ENCODE measurements at places on chromosomes 16 and 17. TPM values are rescaled to one million over a fixed set of nuclear protein-coding genes. Genes with fewer than 3 reads are reported as not detected.
A peak's percentile ranks its signal among the peaks of the same experiment; 100 is the strongest.

KRT33B gene
- polyA plus RNA-seq, result not detected

ACSM2B gene
- polyA plus RNA-seq, result 0.03 TPM

VTN gene
- polyA plus RNA-seq, result 0.45 TPM

TBC1D3I gene
- polyA plus RNA-seq, result not detected

GALK1 gene
- polyA plus RNA-seq, result 14.4 TPM

KRTAP2-3 gene
- not detected for polyA plus RNA-seq

CTRB1 gene
- polyA plus RNA-seq, result not detected

ZNF385C gene
- 0.42 TPM for polyA plus RNA-seq

DUS1L gene
- 68.5 TPM for polyA plus RNA-seq

CDRT15L2 gene
- not detected for polyA plus RNA-seq

DNA sequence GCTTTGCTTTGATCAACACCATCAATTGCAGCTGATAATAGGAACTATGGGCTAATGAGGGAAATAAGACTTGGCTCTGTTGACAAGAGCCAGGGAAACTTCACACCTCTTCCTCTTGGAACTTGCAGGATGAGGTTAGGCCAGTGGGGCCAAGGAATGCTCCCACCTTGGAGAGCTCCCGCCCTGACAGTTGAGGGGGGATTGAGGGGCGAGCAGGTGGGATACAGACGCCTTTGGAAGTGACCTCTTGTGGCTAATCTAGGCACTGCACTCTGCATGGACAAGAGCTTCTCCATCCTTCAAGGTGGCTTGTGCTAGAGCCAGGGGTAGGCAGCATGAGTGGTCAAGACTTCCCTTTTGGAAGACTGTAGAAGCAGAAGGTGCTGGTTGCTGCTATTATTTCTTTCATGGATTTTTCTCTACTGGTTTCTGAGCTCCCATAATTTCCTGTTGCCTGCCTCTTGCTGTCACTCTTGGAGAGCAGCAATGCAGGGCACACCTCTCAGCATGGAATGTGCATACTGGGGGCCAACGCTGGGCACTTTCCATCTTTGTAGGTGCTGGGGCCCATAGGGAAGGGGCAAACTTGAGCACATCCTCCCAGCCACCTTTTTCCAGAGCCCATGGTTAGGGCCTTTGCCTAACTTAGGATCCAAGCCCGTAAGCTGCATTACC, 2.3 kb upstream of the PHF12 start:
- DNase-seq, result peak; percentile 75

- DNase-seq, result no peak
Measured at GRCh38 chr17:34624767-34625383, 45.5 kb downstream of the TMEM132E start.

DNA sequence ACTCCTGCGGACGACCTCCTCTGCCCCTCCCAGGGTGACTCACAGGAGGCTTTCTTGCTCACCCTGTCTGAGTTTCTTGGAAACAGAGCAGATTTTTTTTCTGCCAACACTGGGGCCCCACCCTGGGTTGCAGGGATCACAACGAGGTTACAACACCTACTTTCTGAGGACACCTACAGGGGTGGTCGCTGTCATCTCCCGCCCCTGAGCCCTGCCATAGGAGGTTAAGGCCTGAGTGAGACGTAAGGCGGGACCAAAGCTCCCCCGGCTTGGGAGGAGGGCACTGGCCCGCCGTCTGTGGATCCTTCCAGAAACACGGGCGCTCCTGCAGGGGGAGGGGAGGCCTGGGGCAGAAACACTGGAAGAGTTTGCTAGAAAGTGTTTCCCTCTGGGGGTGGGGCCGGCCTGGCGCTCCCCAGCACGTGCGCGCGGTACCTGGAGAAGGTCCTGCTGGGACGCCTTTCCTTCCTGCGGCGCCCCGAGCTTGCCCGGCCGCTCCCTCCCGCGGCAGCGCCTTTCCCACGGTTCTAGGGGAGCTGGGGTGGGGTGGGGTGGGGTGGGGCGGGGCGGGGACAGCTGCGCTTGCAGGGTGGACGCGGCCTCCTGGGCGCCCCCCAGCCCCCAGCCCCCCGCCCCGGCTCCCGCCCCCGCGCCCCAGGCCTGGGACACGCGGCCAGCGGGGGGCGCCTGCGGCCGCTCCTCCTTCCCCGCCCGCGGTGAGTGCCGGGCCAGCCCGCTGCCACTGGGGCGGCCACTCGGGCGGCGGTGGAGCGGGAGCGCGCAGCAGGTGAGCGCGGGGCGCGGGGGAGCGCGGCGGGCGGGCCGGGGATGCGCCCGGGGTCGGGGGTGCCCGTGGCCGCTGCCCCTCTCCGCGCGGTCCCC, 20.7 kb upstream of the ADCY7 start:
- DNase-seq, result no peak

- no peak for DNase-seq
Measured at GRCh38 chr16:2692948-2693651, 10.8 kb downstream of the KCTD5 start.

GRCh38 chr16:70597135-70597835, 49.1 kb upstream of the IL34 start:
- DNase-seq, result peak; percentile 10

DNA sequence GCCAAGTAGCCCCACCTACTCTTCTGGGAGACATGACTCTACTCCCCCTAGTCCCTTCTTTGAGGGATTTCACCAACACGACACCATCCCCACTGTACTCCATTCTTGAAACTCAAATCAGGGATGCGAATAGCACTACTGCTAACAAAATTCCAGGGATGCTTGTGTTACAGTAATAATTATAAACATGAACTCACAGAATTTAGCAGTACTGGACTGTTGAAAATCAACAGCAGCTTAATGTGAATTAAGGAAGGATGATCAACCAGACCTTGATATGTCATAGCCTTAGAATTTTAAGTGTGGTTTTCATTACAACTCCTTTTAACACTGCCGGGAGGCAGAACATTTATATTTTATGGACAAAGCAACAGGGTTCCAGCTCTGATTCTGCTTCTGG, 37.9 kb downstream of the AMFR start:
- no peak for DNase-seq

DNA sequence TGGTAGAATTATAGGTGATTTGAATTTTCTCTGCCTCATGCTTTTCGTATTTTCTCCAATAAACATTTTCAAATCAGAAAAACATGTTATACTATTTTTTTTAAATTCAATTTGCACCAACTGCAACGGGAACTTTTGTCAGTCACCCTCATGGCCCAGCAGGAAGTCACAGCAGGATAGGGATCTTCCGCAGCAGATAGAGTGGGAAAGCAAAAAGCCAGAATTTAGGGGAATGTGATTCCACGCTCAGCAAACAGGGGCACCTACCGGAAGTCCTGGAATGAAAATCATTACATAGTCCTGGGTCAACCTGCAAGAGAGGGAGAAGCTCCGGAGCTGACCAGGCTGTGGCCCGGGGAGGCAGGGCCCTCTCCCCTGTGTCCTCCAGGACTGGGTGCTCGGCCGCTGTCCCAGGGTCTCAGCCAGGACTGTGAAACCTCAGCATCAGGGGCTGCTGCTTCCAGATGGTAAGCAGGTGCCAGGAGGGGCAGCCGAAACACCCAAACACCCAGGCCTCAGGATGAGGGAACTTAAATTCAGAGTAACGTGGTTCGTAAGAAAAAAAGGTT, 3.9 kb downstream of the SLC47A2 start:
- DNase-seq, result no peak

GRCh38 chr17:7262192-7262934, at the start of gene CLDN7:
CLDN7 (minus strand) TSS chr17:7262478; CDS start chr17:7262043, 435 bp downstream.
- no peak for DNase-seq

- DNase-seq, result no peak
Measured at GRCh38 chr16:56828647-56829046, 36.4 kb upstream of the SLC12A3 start.

GRCh38 chr17:32656886-32657285, 170.1 kb downstream of the CDK5R1 start:
- DNase-seq, result no peak

- DNase-seq, result no peak
Measured at GRCh38 chr17:65888649-65889048, 303.3 kb downstream of the CEP112 start.
